Chondrocyte (in vitro differentiated cells): ENCODE measurements at places on chromosomes 11 and 22.
A peak's percentile ranks its signal among the peaks of the same experiment; 100 is the strongest.

DNA sequence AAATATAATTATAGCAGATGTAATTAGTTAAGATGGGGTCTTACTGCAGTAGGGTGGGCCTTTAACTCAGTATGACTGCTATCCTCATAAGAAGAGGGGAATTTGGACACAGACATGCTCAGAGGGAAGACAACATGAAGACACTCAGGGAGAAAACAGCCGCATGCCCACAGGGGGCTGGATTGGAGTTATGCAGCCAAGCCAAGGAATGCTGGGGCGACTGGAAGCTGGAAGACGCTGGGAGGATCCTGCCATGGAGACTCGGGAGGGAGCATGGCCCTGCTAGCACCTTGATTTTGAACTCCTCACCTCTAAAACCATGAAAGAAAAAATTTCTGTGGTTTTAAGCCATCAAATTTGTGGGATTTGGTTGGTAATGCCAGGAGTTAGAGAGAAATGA lies 40.9 kb downstream of the PANX1 start:
- no peak for DNase-seq

GRCh38 chr11:46901156-46901555 lies 17.2 kb downstream of the LRP4 start:
- no peak for DNase-seq

DNA sequence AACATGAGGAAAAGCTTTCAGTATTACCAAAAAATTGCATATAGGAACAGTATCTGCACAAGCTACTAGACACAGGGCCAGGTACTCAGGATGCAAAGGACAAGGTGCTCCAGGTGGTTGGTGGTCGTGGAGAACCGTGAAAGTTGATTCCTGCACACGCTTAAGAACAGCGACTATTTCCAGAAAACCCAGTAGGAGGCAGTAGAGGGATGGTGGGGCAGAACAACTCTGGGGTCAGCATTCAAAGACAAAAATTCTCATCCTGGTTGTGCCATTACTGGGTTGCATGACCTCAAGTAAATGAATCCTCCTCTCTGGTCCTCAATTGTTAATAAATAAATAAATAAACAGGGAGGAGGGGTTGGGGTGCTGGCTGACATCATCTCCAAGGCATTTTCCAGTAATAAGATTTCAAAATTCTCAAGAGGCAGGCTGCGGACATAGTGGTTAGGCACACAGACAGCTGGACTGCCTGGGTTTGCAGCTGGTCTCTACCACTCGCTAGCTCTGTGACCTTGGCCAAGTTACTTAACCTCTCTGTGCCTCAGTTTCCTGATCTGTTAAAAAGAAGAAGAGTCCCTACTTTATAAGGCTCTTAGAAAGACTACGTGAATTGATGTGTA lies 89.6 kb downstream of the ISX start:
- DNase-seq, result peak; percentile 2

GRCh38 chr22:17698948-17699347 lies 60.4 kb downstream of the BCL2L13 start:
- no peak for DNase-seq

- no peak for DNase-seq
Measured at GRCh38 chr11:88313441-88313840, 24.1 kb downstream of the CTSC start.
